NCI-H526 (cell line): ENCODE measurements at places on chromosomes 11 and 22.

DNA sequence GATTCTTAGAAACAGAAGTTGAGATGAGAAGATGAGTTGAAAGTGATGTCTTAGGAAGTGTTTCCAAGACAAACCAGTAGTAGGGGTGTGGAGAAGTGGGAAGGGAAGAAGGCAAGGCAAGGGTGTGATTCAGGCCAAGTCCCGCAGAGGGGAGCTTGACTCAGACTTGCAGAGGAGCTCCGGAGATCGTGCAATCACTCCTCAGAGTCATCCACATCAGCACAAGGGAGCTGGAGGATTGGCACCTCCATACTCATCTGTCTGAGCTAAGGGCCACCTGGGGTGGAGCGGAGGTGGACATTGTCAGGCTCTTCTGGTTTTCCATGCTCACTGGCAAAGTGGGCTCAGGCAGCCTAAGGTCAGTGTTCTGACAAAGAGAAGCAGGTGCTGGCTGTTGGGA is 44.4 kb downstream of the CHRDL2 start:
- no peak for DNase-seq

GRCh38 chr11:117911694-117912093 is 17.5 kb downstream of the TMPRSS13 start:
- DNase-seq = no peak

GRCh38 chr22:47274196-47274595 is 511.7 kb downstream of the TBC1D22A start:
- DNase-seq = no peak

DNA sequence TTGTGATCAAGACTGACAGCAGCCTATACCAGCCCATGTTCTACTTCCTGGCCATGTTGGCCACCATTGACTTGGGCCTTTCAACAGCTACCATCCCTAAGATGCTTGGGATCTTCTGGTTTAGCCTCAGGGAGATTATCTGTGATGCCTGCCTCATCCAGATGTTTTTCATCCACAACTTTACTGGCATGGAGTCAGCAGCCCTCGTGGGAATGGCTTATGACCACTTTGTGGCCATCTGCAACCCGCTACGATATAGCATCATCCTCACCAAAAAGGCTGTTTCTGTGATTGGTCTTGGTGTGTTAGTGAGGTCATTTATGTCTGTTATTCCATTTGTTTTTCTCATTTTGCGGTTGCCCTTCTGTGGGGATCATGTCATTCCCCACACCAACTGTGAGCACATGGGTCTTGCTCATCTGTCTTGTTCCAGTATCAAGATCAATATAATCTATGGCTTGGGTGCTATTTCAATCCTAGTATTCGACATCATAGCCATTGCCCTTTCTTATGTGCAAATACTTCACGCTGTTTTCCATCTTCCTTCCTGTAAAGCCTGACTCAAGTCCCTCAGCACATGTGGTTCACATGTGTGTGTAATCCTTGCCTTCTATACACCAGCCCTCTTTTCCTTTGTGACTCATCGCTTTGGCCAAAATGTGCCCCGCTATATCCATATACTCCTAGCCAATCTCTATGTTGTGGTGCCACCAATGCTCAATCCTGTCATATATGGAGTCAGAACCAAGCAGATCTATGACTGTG is 23.6 kb downstream of the OR52E1 start:
- DNase-seq = no peak

DNA sequence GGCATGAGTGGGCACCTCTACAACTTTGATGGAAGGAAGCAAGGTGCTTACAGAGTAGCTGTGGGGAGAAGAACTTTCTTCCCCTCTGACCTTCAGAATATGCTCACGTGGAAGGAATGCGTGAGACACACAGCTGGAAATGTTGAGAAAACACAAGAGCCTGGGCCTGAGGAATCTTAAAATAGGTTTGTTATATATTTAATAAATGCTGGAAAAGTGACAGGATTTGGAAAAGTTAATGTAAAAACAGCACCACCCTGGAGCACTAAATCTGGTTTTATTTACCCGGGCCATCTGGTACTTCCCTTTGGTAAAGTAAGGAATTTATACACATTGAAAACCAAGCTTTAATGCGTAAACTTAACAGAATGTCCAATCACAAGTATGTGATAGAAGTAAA is 14.0 kb upstream of the AMPD3 start:
- DNase-seq = no peak

DNA sequence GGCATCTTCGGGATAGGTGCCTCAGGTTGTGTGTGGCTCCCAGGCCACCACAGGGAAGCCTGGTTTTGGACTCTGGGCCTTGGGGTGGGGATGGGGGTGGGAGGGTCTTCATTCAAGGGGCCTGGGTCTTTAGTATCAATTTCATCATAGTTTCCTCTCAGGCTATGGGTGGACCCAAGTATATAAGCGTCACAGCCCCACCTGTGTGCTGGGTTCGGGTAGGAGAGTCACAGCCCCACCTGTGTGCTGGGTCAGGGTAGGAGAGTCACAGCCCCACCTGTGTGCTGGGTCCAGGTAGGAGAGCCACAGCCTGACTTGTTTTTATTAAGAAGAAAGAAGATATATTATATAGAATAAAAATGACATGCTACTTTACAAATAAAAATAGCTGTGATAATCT is 422.1 kb downstream of the BRD1 start:
- DNase-seq = no peak

GRCh38 chr22:46067159-46068111 is 82.9 kb upstream of the PPARA start:
- DNase-seq = no peak

DNA sequence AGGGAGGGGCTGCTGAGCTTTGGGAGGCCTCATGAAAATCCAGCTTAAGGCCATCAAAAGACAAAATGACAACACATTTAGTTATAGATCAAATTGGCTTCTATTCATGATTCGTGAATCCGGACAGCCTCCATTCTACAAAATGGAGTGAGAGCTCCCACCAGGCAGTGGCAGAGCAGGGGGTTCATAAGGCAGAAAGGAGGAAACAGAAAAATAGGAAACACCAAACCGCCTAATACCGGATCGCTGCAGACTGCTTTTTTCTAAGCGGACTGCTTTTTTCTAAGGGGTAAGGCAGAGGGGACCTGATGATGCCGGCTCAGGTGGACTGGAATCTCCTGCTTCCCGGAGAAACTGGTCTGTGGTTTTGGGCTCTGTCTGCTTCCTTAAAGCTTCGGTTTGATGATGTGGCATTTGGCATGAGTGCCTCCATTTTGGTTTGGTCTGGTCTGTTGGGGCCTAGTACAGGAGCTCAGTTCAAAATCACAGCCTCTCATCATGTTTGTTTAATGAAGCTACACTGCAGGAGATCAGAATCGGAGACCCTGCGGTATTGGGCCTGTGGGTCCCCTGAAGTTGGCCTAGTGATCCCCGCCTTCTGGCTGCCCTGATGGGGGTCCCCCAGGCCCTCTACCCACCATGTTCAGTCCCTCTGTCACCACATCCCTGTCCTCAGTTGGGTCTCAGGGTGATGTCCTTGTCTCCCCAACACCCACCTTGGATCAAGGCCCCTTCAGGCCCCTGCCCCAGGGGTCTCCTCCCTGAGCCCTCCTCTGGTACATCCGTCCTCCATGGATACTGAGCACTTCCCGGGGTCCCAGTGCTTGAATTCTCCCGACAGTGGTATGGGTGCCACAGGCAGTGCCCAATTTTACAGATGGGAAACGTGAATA is 1.2 kb downstream of the ALDH3B1 start:
- no peak for DNase-seq

- DNase-seq = no peak
Measured at GRCh38 chr11:30172883-30173311, 57.9 kb upstream of the FSHB start.

DNA sequence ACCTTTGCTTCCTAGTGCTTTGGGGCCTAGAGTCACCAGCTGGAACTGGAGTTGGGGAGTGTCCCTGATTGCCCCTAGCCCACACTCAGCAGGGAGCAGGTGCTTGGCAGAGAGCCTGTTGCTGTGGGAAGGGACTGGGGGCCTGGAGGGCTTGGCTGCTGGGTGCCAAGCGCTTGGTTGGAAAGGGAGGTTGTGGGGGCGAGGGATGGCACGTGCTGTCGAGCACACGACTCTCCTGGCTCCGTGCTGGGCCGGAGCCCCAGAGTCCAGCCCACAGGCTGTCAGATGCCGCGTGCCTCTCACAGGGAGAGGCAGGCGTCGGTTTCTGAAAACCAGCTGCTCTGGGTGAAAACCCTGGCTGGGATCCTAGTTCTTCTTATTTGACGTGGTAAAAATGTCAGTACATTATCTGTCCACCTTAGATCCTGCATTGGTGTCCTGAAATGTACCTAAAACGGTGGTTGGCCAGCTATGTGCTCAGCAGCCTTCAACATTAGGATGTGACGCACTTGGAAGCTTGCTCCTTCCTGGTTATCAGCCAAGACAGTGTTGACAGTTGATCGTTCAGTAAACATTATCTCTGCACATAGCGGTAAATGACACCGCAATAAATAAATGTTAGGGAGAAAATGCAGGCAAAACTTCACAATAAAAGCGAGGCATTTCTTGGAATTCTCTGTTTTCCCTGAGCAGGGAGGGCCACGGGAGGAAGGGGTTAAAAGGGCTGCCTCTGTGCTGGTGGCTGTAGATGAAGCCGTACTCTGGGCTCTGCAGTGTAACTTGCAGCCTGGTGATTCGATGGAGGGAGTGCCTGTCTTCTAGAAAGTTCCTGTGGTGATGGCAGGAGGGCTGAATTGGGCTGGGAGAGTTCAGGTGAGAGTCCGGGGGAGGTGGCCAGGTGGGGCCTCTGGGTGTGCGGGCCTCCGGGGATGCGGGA is 29.2 kb downstream of the GRAMD4 start:
- DNase-seq = no peak
